ENCODE measurements at places on chromosomes 11 and 22.

- peak; percentile 91 for DNase-seq
Measured at GRCh38 chr11:19071255-19071654, 10.7 kb upstream of the MRGPRX2 start.

DNA sequence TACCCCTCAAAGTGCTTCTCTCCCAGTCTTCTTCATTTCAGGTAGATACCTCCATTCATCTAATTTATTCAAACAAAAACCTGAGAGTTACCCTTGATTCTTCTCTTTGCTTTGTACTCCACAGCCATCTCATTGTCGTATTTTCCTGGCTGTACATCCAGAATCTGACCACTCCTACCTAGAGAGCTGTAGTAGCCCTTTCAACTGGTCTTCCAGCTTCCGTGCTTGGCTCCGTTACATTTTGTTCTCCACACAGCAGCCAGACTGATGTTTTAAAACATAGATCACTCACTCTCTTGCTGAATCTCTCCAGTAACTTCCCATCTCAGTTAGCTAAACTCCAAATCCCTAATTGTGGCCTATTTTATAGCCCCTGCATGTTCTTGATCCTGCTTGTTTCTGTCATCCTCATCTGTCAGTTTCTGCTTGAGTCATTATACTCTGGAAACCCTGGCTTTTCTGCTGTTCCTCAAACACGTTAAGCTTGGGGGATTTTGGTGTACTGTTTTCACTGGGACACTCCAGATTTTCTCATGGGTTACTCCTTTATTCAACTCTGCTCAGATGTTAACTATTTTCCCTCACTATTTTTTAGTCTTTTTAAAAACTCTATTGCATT lies 7.4 kb downstream of the SPCS2 start:
- DNase-seq: peak; percentile 9

DNA sequence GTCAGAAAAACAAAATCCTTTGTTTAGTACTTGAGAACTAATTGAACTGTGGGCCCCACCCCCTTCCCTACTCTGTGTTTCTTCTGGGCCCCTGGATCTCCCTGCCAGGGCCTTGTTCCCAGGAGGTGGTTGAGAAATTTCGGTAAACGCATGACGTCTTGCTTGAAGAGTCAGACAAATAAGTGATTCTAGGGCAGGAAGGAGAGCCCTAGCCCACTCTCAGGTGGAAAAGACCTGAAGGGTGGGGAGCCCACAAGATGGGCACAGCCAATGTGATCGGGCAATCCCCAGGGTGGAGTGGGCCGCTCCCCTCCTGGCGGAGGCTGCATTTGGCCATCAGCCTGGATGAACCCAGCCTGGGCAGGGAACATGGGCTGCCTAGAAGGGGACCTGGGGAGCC lies 16.8 kb upstream of the P2RY2 start:
- DNase-seq: peak; percentile 50

- DNase-seq: no peak
Measured at GRCh38 chr11:48104568-48104924, 112.1 kb upstream of the OR4B1 start.

DNA sequence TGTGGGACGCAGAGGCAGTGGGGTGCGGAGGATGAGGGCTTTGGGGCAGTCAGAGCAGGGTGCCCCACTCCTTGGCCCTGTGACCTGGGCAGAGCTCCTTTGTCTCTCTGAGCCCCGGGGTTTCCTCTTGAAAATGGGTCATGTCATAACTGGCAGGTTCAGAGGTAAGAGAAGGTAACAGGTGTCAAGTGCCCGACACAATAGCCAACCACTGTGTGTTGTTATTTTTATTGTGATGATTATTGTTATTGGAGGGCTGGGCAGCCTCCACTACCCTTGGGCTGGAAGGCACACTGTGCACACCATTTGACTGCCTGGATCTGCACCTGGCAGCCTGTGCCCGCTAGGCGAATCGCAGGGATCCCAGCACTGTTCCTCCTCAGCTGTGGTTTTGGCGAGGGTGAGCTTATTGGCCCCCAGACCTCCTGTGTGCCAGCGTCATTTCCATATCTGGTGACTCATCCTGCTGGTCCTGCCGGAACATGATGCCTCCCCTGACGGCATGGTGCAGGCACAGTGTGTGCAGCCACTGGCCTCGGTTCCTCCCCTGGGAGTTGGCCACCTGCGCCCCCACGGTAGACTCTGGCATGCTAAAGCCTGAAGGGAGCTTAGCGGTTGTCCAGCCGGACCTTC lies 15.4 kb upstream of the SOX10 start:
- peak; percentile 77 for DNase-seq
